ENCODE measurements at places on chromosomes 7 and 10.

DNA sequence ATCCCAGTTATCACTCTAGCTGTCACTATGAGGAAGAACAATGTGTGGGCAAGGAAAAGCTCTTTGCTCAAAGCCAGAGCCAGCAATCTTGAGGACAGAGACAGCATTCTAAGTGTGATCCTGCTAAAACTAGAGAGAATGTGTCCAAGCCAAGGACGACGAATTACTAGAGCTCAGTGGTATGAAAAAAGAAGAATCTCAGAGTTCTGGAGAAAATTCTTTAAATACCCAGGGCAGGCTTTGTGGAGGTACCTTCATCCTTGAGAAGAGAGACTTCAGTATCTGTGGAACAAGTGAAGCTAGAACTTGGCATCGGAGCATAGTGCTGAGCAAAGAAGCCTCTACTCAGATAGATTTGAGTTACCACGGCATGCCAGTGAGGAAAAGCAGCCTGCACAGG lies 209.8 kb downstream of the TRIL start:
- no peak for DNase-seq

GRCh38 chr7:135257-135653 lies 57.1 kb upstream of the FAM20C start:
- DNase-seq: no peak

GRCh38 chr10:111801841-111802240 lies 381.7 kb downstream of the GPAM start:
- no peak for DNase-seq

- no peak for DNase-seq
Observed at GRCh38 chr7:79401254-79401653, 52.2 kb downstream of the MAGI2 start.

- DNase-seq: peak; percentile 13
Observed at GRCh38 chr7:116630932-116631671, 40.9 kb upstream of the MET start.

- no peak for DNase-seq
Observed at GRCh38 chr7:51278797-51279196, 37.8 kb downstream of the COBL start.

DNA sequence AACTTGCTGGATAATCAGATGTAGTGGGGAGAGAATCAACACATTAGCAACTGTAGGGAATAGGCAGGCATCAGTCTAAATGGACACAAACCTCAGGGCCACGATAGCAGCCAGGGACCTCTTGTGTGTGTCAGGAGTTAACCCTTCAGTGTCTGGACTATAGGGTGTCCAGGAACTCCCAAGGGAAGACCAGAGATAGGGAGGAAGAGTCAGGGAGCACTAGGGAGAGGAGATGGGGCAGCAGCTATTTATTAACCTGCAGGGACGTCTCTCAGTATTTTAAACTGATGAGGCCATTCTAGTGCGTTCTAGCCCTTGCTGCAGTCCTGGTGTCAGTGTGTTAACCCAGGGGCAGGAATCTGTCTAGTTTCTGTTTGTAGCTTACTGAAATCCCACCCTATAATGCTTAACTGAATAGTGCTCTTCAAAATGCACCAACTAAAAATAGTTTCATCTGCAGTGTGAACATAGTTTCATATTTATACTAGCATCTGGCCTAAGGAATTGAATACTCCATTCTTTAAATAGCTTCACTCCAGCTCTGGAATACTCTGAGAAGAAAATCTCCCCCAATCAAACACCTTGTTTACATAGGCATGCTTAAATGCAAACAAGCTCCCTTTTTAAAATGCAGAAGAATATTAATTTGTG lies 62.7 kb downstream of the ARID5B start:
- DNase-seq: no peak

DNA sequence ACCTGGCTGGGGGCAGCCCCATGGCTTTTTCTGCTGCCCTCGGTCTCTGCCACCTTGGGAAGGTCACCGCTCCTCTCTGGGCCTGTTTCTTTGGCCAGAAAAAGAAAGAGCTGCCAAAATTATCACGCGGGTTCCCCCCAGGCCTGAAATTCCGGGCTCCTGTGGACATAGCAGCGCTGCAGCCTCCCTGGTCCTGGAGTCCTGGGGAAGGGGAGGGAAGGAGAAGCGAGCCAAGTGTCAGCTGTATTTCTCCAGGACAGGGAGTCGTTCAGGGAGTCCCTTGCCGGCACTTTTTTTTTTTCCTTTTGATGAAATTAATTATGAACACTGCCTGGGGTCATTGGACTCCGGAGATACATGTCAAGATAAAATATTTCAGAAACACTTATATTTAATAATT lies 152.3 kb upstream of the GPR26 start:
- peak; percentile 34 for DNase-seq

DNA sequence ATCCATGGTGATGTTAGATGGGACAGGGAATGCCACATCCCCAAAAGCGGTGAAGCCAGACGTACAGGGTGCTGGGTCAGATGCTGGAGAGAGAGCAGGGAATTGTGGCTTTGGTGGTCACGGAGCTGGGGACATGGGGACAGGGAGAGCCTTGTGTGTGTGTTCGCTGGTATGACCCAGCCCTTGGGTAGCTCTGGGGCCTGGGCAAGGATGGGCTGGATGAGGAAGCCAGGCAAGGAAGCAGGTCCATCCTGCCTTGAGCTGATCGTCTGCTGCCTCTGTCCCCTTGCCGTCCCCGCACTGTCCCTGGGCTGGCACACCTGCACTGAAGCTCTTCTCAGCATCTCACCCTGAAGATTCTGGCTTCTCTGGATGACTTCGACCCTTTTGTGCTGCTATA lies 15.4 kb upstream of the CLDN4 start:
- no peak for DNase-seq

- DNase-seq: no peak
Observed at GRCh38 chr10:23432639-23433038, 6.2 kb upstream of the OTUD1 start.

- DNase-seq: no peak
Observed at GRCh38 chr7:100472854-100473499, 6.0 kb downstream of the TSC22D4 start.

- no peak for DNase-seq
Observed at GRCh38 chr7:28336806-28337205, 75.5 kb upstream of the CREB5 start.

DNA sequence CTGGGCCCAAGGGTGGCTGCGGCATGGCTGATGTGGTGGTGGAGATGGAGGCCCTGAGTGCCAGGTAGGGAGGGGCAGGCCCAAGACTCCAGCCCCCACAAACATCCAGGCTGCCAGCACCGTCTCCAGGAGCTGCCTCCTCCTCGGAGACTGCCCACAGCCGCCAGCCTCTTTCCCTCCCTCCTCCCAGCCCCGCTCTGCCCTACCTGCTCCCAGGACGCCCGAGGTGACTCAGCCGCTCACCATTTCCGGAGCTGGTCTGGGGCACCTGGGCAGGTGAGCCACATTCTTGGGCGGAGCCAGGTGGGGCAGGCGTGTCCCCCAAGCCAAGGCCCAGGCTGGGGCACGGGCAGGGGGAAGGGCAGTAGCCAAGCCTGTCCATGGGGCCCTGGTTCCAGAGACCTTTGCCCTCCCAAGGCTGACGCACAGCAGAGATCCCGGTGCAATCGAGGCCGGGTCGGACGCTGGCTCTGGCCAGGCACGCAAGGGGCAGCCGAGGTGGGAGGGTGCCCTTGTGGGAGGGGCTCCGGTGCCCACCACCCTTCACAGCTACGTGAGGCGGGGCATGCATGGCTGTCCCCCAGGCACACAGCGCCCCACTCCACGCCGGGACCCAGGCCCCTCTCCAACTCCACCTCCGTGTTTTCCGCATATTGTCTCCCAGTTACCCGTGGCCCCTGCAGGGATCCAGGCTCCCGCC lies 8.8 kb downstream of the ADAP1 start:
- peak; percentile 87 for DNase-seq

DNA sequence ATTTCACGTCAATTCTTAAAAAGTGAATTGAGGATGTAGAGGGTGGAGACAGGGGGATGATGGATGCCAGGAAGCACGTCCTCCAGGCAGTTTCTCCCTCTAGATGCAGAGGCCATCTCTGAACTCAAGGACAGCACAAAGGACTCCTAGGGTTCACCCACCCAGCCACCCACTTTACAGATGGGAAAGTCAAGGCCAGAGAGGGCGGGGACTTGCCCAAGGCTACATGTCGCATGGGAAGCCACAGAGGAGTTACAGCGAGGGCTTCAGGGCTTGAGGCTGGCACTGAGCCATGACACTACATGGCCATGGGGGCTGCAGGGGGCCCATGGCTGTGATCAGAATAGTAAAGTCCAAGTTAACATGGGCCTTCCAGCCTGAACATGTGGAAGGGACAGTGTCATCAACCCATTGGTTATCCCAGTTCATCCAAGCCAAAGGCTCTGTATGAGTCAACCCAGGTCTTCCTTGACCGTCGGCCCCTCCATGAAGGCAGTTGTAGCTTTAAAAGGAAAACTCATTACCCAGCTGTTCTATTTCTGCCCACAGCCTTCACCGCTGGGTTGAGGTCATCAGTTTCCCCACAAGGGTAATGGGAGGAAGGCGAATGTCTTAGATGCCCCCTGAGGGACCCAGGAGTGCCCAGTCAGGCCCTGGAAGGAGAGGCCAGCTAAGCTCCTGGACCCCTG lies 24.3 kb upstream of the KPNA7 start:
- DNase-seq: no peak

Data from iPS-NIHi11 (cell line).